ENCODE measurements at places on chromosomes 1 and 21. TPM values are rescaled to one million over a fixed set of nuclear protein-coding genes. Genes with fewer than 3 reads are reported as not detected.

- no peaks in the 10 kb centered on the region for H3K36me3 ChIP-seq
- no peaks in the 10 kb centered on the region for H3K27me3 ChIP-seq
- H3K4me1 ChIP-seq, result no peaks in the 10 kb centered on the region
Observed at GRCh38 chr21:21146587-21147373, 148.6 kb downstream of the NCAM2 start.

GRCh38 chr1:20426923-20427322, 59.1 kb downstream of the CAMK2N1 start:
- DNase-seq, result no peak
- H3K4me3 ChIP-seq, result no peak overlapping the region
- no peak overlapping the region for H3K27ac ChIP-seq
- H3K4me1 ChIP-seq, result no peaks in the 10 kb centered on the region

The CCDC185 gene
- not detected for total RNA-seq

The LRRC8C gene
- total RNA-seq, result 12.6 TPM

DNA sequence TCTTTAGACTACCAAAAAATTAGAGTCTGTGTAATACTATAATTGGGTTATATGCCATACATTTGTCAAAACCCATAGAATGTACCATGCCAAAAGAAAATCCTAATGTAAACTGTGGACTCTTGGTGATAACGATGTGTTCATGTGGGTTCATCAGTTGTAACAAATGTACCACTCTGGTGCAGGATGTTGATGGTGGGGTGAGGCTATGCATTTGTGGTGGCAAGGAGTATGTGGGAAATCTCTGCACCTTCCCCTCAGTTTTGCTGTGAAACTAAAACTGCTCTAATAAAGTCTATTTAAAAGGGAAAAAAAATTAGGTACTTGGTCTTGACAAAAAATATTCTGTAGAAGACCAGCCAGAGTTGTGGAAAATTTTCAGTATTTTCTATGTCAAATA, 43.4 kb downstream of the INKA2 start:
- H3K4me3 ChIP-seq, result no peak overlapping the region
- peaks cover 2% of the 10 kb centered on the region for H3K4me1 ChIP-seq
- H3K27me3 ChIP-seq, result no peaks in the 10 kb centered on the region
- no peak for DNase-seq
- H3K27ac ChIP-seq, result no peak overlapping the region

- H3K36me3 ChIP-seq, result no peaks in the 10 kb centered on the region
- H3K4me3 ChIP-seq, result no peak overlapping the region
- no peak for DNase-seq
- H3K27me3 ChIP-seq, result no peaks in the 10 kb centered on the region
- no peak overlapping the region for H3K27ac ChIP-seq
Observed at GRCh38 chr1:201096041-201096461, 16.2 kb downstream of the CACNA1S start.

DNA sequence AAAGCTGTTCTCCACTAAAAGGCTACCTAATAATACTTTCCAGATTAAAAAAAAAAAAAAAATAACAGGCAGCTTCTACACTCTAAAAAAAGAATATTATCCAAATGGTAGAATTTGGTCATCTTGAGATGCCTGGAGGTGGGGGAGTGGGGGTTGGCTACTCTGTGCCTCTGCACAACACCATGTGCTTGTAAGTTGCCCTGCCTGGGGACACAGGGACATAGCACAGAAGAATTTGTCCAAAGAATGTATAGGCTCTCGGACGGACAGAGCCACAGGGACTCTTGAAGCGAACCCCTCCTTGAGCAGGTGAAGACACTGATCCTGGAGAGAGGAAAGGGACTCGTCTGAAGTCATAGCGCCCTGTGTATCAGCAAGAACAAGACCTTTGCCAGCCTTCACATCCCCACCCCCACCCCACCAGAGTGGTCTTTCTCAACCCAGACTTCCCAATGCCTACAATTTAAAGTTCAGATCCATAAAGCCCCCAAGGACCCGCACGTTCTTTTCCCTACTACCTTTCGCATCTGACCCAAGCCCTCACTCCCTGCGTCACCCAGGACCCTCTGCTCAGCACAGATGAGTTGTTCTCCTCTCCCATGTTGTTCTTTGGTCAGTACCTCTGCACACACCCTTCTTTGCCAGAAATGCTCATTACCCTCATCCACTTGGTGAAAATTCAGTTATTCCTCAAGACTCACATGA, 72.6 kb downstream of the LGR6 start:
- no peak for DNase-seq
- no peaks in the 10 kb centered on the region for H3K36me3 ChIP-seq
- no peaks in the 10 kb centered on the region for H3K4me1 ChIP-seq

- no peaks in the 10 kb centered on the region for H3K36me3 ChIP-seq
- no peak for DNase-seq
- H3K27ac ChIP-seq, result no peak overlapping the region
- H3K27me3 ChIP-seq, result no peaks in the 10 kb centered on the region
- no peak overlapping the region for H3K4me3 ChIP-seq
Observed at GRCh38 chr1:246681900-246682895, 42.0 kb upstream of the SCCPDH start.

- no peaks in the 10 kb centered on the region for H3K36me3 ChIP-seq
- no peak overlapping the region for H3K27ac ChIP-seq
- DNase-seq, result no peak
- no peaks in the 10 kb centered on the region for H3K4me1 ChIP-seq
Observed at GRCh38 chr1:41411229-41411628, 50.0 kb downstream of the FOXO6 start.

GRCh38 chr1:28671254-28671780, 2.7 kb downstream of the GMEB1 start:
- no peaks in the 10 kb centered on the region for H3K36me3 ChIP-seq
- H3K4me3 ChIP-seq, result no peak overlapping the region
- no peak for DNase-seq
- peaks cover 8% of the 10 kb centered on the region for H3K4me1 ChIP-seq

GRCh38 chr21:15560383-15561056, 169.3 kb upstream of the USP25 start:
- H3K4me3 ChIP-seq, result no peak overlapping the region
- no peaks in the 10 kb centered on the region for H3K4me1 ChIP-seq
- no peaks in the 10 kb centered on the region for H3K36me3 ChIP-seq
- DNase-seq, result no peak
- H3K27ac ChIP-seq, result no peak overlapping the region

DNA sequence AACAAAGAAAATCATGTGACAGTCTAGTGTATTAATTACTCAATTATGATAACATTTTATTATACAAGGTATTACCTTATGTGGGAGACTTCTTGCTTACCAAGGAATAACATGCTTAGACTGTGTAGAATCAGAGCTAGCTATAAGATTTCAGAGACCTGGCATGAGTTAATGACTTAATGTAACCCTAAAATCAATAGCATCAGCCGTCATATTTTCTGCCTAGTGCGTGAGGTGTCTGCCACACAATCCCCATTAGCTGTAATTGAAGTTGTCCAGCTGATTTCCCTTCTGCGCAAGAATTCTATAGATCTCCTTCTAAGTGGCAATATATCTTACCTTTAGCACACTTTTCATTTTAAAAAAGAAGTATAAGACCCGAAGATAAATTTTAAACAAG, 28.8 kb downstream of the CHODL start:
- no peaks in the 10 kb centered on the region for H3K36me3 ChIP-seq
- H3K4me3 ChIP-seq, result no peak overlapping the region
- H3K4me1 ChIP-seq, result no peaks in the 10 kb centered on the region
- H3K27me3 ChIP-seq, result no peaks in the 10 kb centered on the region

DNA sequence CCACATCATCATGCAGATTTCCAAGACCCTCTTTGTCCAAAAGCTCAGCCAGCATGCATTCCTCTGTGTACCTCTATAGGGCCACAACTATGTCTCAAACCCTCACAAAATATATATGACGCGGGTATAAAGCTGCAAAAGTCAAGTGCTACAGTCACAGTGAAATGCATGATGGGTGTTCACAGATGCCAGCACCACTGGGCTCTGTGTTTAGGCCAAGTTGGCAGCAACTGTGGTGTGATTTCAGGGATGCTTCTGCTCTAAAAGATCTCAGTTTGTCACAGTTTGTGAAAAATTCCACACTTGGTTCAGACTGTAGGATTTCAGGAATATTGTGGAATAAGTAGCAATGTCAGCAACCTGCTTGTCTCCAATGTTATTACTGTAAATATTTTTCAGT, 23.9 kb upstream of the SELP start:
- H3K27ac ChIP-seq, result no peak overlapping the region
- H3K36me3 ChIP-seq, result no peaks in the 10 kb centered on the region
- H3K4me3 ChIP-seq, result no peak overlapping the region
- H3K4me1 ChIP-seq, result no peaks in the 10 kb centered on the region
- H3K27me3 ChIP-seq, result no peaks in the 10 kb centered on the region
- DNase-seq, result no peak

GRCh38 chr1:52588535-52588934, 13.6 kb upstream of the GPX7 start:
- H3K4me3 ChIP-seq, result no peak overlapping the region
- no peak overlapping the region for H3K27ac ChIP-seq
- no peak for DNase-seq
- no peaks in the 10 kb centered on the region for H3K4me1 ChIP-seq
- H3K27me3 ChIP-seq, result no peaks in the 10 kb centered on the region
- no peaks in the 10 kb centered on the region for H3K36me3 ChIP-seq

- H3K27ac ChIP-seq, result no peak overlapping the region
- peaks cover 5% of the 10 kb centered on the region for H3K4me1 ChIP-seq
- H3K4me3 ChIP-seq, result no peak overlapping the region
- H3K36me3 ChIP-seq, result no peaks in the 10 kb centered on the region
- no peak for DNase-seq
Observed at GRCh38 chr1:230891413-230891812, 23.1 kb upstream of the C1orf198 start.

The FCRL5 gene
- total RNA-seq, result 0.93 TPM

The VANGL2 gene
- total RNA-seq, result 6.3 TPM

DNA sequence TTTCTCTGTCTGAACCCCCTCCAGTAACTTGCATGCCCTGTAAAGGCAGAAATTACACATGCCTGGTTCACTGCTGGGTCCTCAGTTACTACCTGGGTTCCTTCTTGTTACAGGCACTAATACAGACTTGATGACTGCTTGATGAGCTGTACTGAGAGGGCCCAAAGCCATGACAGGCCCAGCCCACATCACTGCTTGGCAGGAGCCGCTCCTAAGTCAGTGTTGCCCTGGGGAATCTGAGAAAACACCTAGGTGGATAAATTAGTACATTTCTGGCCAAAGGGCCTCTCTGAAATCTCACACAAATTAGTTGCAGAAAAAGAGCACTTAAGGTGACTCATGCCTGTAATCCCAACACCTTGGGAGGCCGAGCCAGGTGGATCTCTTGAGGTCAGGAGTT, 37.8 kb upstream of the IRF2BP2 start:
- H3K27ac ChIP-seq, result no peak overlapping the region
- DNase-seq, result no peak
- H3K4me1 ChIP-seq, result peaks cover 13% of the 10 kb centered on the region
- no peak overlapping the region for H3K4me3 ChIP-seq

DNA sequence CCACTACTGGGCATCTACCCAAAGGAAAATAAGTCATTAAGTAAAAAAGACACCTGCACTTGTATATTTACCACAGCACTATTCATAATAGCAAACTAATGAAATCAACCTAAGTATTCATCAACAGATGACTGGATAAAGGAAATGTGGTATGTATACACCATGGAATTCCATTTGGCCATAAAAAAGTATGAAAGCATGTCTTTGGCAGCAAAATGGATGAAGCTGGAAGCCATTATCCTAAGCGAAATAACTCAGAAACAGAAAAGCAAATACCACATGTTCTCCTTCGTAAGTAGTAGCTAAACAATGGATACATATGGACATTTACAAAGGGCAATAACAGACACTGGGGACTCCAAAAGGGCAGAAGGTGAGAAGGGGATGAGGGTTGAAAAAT, 485.7 kb upstream of the BRINP3 start:
- no peaks in the 10 kb centered on the region for H3K36me3 ChIP-seq
- H3K27ac ChIP-seq, result no peak overlapping the region
- no peak overlapping the region for H3K4me3 ChIP-seq
- no peak for DNase-seq

The VSIG8 gene
- total RNA-seq, result not detected

DNA sequence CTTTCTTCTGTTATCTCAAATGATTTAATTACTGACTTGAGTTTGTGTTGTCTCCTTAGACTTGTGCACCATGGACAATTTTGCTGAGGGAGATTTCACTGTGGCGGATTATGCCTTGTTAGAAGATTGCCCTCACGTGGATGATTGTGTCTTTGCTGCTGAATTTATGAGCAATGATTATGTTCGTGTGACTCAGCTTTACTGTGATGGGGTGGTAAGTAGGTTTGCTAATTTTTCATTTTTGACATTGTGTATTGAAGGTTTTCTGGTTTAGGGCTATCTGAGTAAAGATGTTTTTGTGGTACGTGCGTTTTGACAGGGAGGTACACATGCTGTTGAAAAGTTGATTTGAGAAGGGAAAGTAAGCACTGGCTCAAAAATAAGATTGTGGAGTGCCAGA, 14.1 kb downstream of the TTC3 start:
- peaks cover 12% of the 10 kb centered on the region for H3K36me3 ChIP-seq
- no peak for DNase-seq
- no peak overlapping the region for H3K27ac ChIP-seq
- H3K27me3 ChIP-seq, result no peaks in the 10 kb centered on the region

- no peaks in the 10 kb centered on the region for H3K27me3 ChIP-seq
- no peak overlapping the region for H3K27ac ChIP-seq
- no peak for DNase-seq
Observed at GRCh38 chr1:150444232-150444631, 43.0 kb upstream of the TARS2 start.

GRCh38 chr21:33036430-33037162, 10.9 kb downstream of the OLIG2 start:
- H3K27me3 ChIP-seq, result peaks cover 60% of the 10 kb centered on the region
- no peak overlapping the region for H3K4me3 ChIP-seq
- H3K4me1 ChIP-seq, result no peaks in the 10 kb centered on the region
- H3K36me3 ChIP-seq, result no peaks in the 10 kb centered on the region

The LCE3E gene
- not detected for total RNA-seq

The DUSP23 gene
- total RNA-seq, result 71.1 TPM

All from upper lobe of right lung (tissue), 1 donor.